ENCODE measurements at places on chromosomes 12 and 14. TPM values are rescaled to one million over a fixed set of nuclear protein-coding genes. Genes with fewer than 3 reads are reported as not detected.

The NTN4 gene
- total RNA-seq, result 47.8 TPM

The RBM25 gene
- 23.6 TPM for total RNA-seq

The ADAMTS20 gene
- total RNA-seq, result under 0.01 TPM

The KLRD1 gene
- total RNA-seq, result under 0.01 TPM

The LGMN gene
- total RNA-seq, result 81.4 TPM

The ZNF10 gene
- 8.5 TPM for total RNA-seq

The POTEM gene
- total RNA-seq, result not detected

The SOAT2 gene
- not detected for total RNA-seq

The PTGDR gene
- under 0.01 TPM for total RNA-seq

The DICER1 gene
- total RNA-seq, result 25.1 TPM

The PTCSC3 gene
- total RNA-seq, result not detected

The COCH gene
- total RNA-seq, result 0.14 TPM

The DCN gene
- total RNA-seq, result 1,181 TPM

The SLC6A13 gene
- 0.14 TPM for total RNA-seq

The B4GALNT1 gene
- 0.55 TPM for total RNA-seq

The TCHP gene
- 8.8 TPM for total RNA-seq

The HSPB8 gene
- total RNA-seq, result 9.8 TPM

The DBX2 gene
- total RNA-seq, result not detected

The TAS2R7 gene
- not detected for total RNA-seq

The GAS2L3 gene
- 6.3 TPM for total RNA-seq

The BATF gene
- not detected for total RNA-seq

The SLC10A1 gene
- not detected for total RNA-seq

The FAM181A gene
- not detected for total RNA-seq

The GLRX5 gene
- 28.1 TPM for total RNA-seq

The NGB gene
- total RNA-seq, result not detected

The TSPAN8 gene
- 0.43 TPM for total RNA-seq

The MAP1LC3B2 gene
- 0.28 TPM for total RNA-seq

The ARL6IP4 gene
- 157 TPM for total RNA-seq

The TMTC1 gene
- 83.5 TPM for total RNA-seq

The OSGEP gene
- total RNA-seq, result 25.9 TPM

The VRTN gene
- not detected for total RNA-seq

The TMPRSS12 gene
- not detected for total RNA-seq

The ADGRD1 gene
- 10.2 TPM for total RNA-seq

The HAL gene
- total RNA-seq, result under 0.01 TPM

The PELI2 gene
- 16.6 TPM for total RNA-seq

The TBX3 gene
- 22.0 TPM for total RNA-seq

The CACNB3 gene
- total RNA-seq, result 12.4 TPM

The FAM90A1 gene
- under 0.01 TPM for total RNA-seq

The CLEC6A gene
- total RNA-seq, result not detected

The KRT2 gene
- not detected for total RNA-seq

The SYCP3 gene
- 0.14 TPM for total RNA-seq

The VASH1 gene
- 2.6 TPM for total RNA-seq

The PTPRR gene
- total RNA-seq, result 0.09 TPM

The RD3L gene
- not detected for total RNA-seq

The POLE gene
- 7.3 TPM for total RNA-seq

The CD4 gene
- 0.43 TPM for total RNA-seq

The GDF3 gene
- not detected for total RNA-seq
